ENCODE measurements at places on chromosomes 13 and 19.

DNA sequence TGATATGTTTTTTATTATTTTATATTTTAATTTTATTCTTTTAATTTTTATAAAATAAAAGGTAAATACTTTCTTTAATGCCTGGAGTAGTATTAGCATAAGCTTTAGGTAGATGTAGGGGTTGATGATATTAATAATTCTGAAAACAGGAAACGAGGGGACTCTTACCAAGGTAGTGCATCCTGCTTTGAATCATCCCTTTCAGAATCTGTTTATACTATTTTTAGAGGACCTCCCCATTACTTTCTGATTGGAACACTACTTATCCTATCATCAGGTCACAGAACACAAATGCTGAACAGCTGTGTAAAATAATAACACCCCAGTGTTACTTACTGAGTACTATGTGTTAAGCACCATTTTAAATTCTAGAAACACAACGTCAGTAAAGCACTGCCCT, 27.3 kb downstream of the COG6 start:
- H3K36me3 ChIP-seq = peaks cover 19% of the 10 kb centered on the region
- peaks cover 2% of the 10 kb centered on the region for H3K4me1 ChIP-seq
- DNase-seq = no peak

DNA sequence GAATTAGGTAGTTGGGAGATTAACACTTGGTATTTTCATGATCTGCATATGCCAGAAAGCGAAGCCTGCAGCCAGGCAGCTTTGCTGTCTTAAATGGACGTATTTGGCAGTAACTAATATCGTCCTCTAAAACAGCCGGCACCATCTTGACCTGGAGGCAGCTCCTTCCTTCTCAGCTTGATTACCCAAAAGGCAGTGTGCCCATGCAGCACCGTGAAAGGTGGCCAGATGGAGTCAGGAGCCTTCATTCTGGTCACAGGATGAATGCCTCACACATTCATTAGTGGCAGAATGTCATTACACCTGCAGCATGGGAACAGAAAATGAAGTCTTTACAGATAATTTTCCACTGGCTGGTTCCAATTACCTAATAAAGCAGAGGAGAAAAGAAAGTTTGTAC, 59.0 kb upstream of the FLT1 start:
- no peak overlapping the region for H3K4me3 ChIP-seq
- H3K36me3 ChIP-seq = no peaks in the 10 kb centered on the region
- H3K4me1 ChIP-seq = peaks cover 2% of the 10 kb centered on the region
- peak overlapping the region; percentile 41 for H3K27ac ChIP-seq
- DNase-seq = no peak
- H3K27me3 ChIP-seq = peaks cover 29% of the 10 kb centered on the region

- H3K4me3 ChIP-seq = no peak overlapping the region
- no peak overlapping the region for H3K27ac ChIP-seq
- no peaks in the 10 kb centered on the region for H3K27me3 ChIP-seq
- H3K36me3 ChIP-seq = no peaks in the 10 kb centered on the region
- DNase-seq = no peak
- H3K4me1 ChIP-seq = no peaks in the 10 kb centered on the region
These were observed 1151.2 kb downstream of the PCDH17 start for GRCh38 chr13:58782736-58783135.

DNA sequence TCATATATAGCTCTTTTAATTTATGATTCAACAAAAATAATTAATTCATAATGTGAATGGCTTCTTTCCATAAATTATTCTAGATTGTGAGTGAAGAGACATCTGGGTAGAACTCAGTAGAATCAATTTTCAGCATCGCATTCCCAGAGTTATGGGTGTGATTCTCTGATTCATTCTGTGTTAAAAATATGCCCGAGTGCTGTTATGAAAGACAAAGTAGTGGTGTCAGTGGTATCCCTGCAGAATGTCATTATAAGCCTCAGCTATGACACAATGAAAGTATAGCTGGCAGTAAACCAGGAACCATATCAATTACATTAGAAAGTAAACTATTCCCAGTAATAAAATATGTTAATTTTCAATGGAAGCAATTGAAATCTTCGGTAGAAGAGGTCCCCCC, 480.5 kb upstream of the SLITRK1 start:
- no peak overlapping the region for H3K4me3 ChIP-seq
- H3K27ac ChIP-seq = no peak overlapping the region
- no peaks in the 10 kb centered on the region for H3K36me3 ChIP-seq
- no peaks in the 10 kb centered on the region for H3K4me1 ChIP-seq

- H3K4me3 ChIP-seq = peak within 1 kb of the TSS; percentile 87
- peak within 1 kb of the TSS; percentile 27 for H3K27ac ChIP-seq
- peaks cover 5% of the 10 kb centered on the region for H3K4me1 ChIP-seq
- H3K27me3 ChIP-seq = no peaks in the 10 kb centered on the region
These were observed at the start of gene SPC24 for GRCh38 chr19:11155373-11156120. Gene SPC24, minus strand, starts transcription at chr19:11155782. Its CDS starts 6 bp downstream, at chr19:11155776.

DNA sequence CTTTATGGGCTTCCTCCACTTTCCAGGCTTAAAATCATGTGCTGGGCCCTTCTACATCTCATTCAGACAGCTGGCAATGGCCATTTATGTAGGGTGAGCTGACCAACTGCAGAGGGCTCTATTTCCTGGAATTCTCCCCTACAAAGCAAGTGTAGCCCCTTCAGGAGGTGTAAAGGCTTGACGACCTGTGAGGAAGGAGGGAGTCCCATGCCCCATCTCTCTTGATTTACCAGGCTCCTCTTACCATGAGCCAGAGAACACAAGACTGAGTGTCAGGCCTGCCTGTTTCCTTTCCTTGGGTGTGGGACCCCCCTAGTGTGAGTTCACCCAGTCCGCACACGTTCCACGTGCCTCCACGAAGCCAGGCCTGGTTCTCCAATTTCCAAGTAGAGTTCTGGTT, 16.6 kb downstream of the ZNF536 start:
- no peak overlapping the region for H3K4me3 ChIP-seq
- no peaks in the 10 kb centered on the region for H3K4me1 ChIP-seq
- DNase-seq = no peak
- no peaks in the 10 kb centered on the region for H3K36me3 ChIP-seq
- no peak overlapping the region for H3K27ac ChIP-seq

- no peak overlapping the region for H3K27ac ChIP-seq
- H3K4me1 ChIP-seq = peaks cover 3% of the 10 kb centered on the region
- H3K27me3 ChIP-seq = no peaks in the 10 kb centered on the region
- no peak for DNase-seq
- no peaks in the 10 kb centered on the region for H3K36me3 ChIP-seq
- H3K4me3 ChIP-seq = no peak overlapping the region
These were observed 420.2 kb downstream of the KCTD12 start for GRCh38 chr13:76466043-76466442.

- no peak overlapping the region for H3K4me3 ChIP-seq
- DNase-seq = no peak
- no peak overlapping the region for H3K27ac ChIP-seq
- H3K27me3 ChIP-seq = peaks cover 29% of the 10 kb centered on the region
These were observed 5.8 kb upstream of the DMKN start for GRCh38 chr19:35519291-35519690.

Measured in progenitor cell of endocrine pancreas (in vitro differentiated cells).